ENCODE measurements at places on chromosomes 1 and 21. TPM values are rescaled to one million over a fixed set of nuclear protein-coding genes. Genes with fewer than 3 reads are reported as not detected.

GRCh38 chr1:18154430-18155194 lies 47.0 kb downstream of the IGSF21 start:
- no peak for DNase-seq

- peak; percentile 85 for DNase-seq
Measured at GRCh38 chr1:229227298-229227919, 43.5 kb upstream of the RAB4A start.

GRCh38 chr1:227788271-227789083 lies 27.0 kb upstream of the PRSS38 start:
- peak; percentile 68 for DNase-seq

- DNase-seq: no peak
Measured at GRCh38 chr1:5954964-5955363, 37.3 kb downstream of the NPHP4 start.

PATJ gene
- total RNA-seq: 13.3 TPM

TMEM269 gene
- 0.24 TPM for total RNA-seq

DNA sequence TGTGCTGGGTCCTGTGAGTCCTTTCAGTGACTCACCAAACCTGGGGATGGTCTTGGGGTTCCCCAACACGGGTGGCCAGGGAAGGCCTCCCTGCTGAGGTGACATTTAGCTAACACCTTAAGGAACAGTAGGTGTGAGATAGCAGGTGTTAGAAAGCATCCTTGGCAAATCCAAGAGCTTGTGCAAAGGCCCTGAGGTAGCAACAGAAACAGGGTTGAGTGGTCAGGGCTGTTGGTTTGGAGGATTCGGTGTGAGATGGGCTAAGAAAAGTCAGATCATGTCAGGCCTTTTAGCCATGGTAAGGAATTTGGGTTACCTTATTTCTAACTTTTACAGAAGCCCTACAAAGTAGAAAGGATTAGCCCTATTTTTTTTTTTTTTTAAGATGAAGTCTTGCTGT lies 343.0 kb downstream of the CAMTA1 start:
- DNase-seq: no peak

- no peak for DNase-seq
Measured at GRCh38 chr1:26791148-26791547, 3.4 kb downstream of the PIGV start.

AKR1A1 gene
- total RNA-seq: 217 TPM

SPATA6 gene
- total RNA-seq: 1.6 TPM

GRCh38 chr1:183580281-183580682 lies 10.0 kb downstream of the NCF2 start:
- peak; percentile 32 for DNase-seq

DNA sequence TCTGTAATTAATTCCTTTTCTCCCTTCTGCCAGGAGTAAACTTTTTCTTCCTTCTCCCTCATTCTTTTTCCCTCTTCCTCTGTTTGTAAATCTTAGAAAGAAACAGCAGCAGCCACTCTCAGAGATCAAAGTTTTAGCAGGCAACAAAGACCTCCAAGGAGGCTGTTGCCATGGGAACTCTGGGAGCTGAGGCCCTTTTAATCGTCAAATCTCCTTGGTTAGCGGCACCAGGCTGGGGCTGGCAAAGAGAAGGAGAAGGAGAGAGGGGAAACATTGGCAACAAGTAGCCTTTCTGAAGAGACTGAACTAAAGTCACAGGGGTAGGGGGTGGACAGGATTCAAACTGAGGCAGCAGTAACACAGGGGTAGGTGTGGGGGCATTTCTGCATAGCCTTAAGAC lies 25.2 kb downstream of the ILDR2 start:
- DNase-seq: no peak

DNA sequence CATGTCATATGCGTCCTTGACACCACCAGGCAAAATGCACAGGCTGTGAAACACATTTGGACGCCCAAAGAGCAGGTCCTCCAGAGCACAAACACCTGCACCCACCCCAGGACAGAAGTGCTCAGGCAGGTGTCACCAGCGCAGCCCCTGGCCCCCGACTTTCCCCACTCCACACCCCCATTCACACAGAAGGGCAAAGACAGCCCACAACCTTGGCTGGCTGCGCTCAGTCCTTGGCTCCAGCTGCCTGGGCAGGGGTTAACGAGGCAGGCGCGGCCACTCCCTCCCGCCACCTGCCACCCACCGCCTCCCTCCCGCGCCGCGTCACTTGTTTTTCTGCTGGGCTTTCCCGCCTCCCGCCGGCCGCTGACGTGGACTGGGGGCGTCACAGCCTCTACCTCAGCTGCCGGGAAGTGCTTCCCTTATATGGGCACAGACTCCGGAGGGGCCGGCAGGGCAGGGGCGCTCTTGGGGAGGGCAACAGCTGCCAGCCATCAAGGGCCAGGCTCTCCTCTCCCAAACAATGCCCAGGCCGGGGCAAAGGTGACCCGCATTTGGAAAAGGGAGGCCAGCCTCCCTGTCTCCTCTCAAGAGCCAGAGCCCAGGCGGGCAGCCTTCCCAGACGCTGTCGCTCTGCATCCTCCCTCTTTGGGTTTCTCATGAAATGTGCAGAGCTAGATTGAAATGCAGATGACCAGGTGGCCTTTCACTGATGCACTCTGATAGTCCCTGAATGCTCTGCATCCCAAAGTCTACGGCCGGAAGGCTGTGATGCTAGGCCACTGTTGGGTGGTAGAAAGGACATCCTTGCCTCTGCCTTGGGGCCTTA lies 14.8 kb upstream of the BTG2 start:
- peak; percentile 99 for DNase-seq

USP16 gene
- 36.7 TPM for total RNA-seq

DNA sequence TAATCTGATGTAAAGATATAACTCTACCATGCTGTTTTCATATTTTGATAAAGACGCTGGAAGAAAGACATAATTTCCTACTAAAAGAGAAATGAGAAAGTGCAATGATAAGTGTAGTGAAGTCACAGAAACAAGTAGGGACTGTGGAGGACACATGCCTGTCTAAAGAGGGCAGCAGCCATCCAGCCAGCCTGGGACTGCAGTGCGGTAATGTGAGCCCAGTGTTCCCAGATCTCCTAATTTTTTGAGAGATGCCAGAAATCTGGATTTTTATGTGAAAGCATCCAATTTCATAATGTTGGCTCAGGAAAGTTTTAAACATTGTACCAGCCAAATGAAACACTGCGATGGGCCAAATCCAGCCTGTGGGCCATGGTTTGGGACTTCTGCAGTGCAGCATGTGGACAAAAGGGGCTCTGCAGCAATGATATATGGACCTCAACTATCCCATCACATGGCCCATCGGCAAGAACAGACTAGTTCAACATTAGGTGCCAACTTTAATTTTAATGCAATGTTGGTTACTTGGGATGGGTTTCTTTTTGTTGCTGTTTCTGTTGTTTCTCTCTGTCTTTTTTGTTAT lies 329.5 kb downstream of the LTN1 start:
- DNase-seq: no peak

TNFSF4 gene
- total RNA-seq: 0.62 TPM
